Stimulated activated CD4-positive, alpha-beta T cell treated with anti-CD3 and anti-CD28 coated beads, Interleukin-15, amount 100 ng/mL, for 1 hour (primary cell): ENCODE measurements at places on chromosomes 6 and 20.

GRCh38 chr6:4138186-4138585, 2.8 kb upstream of the ECI2 start:
- no peak for DNase-seq

GRCh38 chr20:40880063-40880728, 148.4 kb upstream of the TOP1 start:
- no peak for DNase-seq

DNA sequence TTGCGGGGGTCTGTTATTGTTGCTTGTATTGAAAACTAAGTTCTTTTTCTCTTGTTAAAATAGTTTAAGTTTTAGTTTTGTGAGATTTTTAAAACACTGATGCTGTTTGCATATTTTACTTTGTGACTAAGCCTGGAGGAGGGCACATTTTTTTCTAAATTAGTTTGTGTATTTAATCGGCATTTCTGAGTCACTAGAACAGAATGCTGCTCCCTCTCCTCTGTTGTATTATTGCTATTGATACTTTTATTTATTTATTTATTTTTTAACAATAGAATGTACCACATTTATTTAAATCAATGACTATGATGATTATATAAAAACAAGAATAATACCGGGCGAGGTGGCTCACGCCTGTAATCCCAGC, 5.1 kb upstream of the FAM50B start:
- DNase-seq, result no peak

DNA sequence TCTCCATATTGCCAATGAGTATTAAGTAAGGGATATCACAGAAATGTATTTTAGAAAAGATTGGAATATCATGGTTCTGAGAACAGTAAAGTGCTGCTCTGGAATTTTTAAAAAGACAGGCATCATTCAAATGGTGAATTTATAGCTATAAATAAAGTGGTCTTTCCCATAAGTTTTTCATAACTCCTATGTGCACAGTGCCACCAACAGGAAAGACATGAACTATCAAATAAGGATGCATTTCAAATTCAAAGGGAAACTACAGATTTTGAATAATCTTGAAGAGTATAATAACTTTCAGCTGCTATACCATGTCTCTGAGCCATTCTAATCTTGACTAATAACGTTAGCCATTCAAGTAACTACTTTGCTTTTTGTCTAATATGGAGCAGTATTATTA, 456.8 kb upstream of the GJE1 start:
- no peak for DNase-seq

DNA sequence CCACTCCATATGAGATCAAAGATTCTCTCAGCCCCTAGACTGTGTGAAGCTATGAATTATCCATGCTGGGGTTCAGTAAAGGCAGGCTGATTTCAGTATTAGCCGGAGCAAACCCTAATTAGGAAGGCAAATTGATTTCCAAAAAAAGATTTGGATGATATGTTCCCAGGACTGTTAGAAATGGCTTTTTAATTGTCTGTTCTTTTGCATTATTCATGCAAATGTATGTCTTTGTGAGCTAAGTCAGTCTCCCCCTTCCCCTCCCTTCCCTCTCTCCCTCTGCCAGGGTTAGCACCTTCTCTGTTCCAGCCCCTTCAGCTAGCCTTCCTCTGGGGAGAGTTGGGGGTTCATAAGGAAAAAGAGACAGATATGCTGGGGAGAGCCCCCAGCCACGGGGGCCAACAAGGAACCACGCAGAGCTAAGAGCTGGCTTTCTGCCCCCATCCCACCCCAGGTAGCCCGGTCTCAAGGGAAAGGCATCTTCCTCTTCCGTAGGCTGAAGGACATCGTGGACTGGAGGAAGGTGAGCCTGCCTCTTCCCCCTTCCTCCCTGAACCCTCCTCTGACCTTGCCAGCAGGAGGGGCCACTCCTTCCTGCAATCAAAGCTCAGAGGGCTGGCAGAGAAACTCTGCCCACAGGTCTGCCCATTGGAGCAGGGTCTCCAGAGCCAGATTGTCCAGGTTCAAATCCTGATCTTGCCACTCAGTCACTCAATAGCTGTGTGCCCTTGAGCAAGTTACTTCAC, 32.3 kb downstream of the PDRG1 start:
- no peak for DNase-seq
